ENCODE measurements at places on chromosomes 12 and 14.
A peak's percentile ranks its signal among the peaks of the same experiment; 100 is the strongest.

GRCh38 chr12:18935371-18935965, 194.1 kb upstream of the PLEKHA5 start:
- no peak for DNase-seq

GRCh38 chr12:57737467-57738460, 778 bp downstream of the AGAP2 start:
- DNase-seq: no peak

- DNase-seq: no peak
Measured at GRCh38 chr12:66598079-66598478, 80.8 kb downstream of the GRIP1 start.

GRCh38 chr12:62813031-62813829, 121.7 kb downstream of the PPM1H start:
- DNase-seq: no peak

- DNase-seq: peak; percentile 91
Measured at GRCh38 chr14:26401179-26401968, 196.5 kb downstream of the NOVA1 start.

DNA sequence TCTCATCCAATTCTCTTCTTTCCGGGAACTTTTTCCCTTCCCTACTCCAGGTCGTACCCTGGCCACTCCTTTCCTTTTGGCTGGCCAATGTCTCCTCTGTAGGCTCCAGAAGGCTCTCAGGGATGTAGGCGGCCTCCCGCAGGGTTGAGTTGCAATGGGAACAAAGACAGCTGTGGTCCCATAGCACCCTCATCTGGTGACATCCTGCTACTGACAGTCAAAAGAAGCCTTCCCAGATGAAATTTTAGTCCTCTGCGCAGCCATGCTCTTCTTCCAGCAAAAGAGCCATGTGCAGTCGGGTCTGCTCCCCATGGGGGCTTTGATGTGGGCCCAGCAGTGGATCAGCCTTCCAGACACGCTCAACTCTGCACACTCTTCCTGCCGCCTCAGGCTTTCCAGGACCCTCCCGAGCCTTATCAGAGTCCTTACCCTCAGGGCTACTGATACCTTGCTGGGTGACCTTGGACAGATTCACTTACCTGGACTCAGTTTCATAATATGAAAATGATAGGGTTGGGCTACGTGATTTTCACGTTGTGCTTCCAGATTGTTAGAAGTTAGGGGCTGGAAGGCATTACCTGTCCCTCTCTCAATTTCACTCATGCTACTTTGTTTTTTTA, 5.5 kb upstream of the CELA1 start:
- peak; percentile 14 for DNase-seq

- DNase-seq: no peak
Measured at GRCh38 chr12:25592725-25593495, 39.8 kb upstream of the LMNTD1 start.

- DNase-seq: no peak
Measured at GRCh38 chr12:124172636-124173035, 122.3 kb upstream of the RFLNA start.

All from NCI-H2029 treated with DMSO at 0.1 percent for 48 hours (cell line).